Activated T-helper 17 cell treated with anti-CD3 and anti-CD28 coated beads, Interleukin-2, amount 50 U/mL, for 72 hours (primary cell): ENCODE measurements at places on chromosomes 3 and 15. TPM values are rescaled to one million over a fixed set of nuclear protein-coding genes. Genes with fewer than 3 reads are reported as not detected.

DNA sequence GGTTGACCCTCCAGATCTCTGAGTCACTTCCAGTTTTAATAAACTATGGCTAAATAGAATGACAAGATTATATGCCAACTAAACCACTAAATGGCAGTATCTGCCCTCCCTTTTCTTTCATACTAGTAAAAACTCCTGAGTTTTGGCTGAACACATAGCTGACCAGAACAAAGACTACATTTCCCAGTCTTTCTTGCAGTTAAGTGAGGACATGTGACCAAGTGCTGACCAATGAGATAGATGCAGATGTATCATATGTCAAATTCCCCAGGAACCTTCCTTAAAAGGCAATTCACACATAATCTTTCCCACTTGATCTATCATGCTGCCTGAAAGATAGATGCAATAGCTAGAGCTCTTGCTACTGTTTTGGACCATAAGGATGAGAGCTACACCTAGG lies 191.3 kb downstream of the SHOX2 start:
- ATAC-seq, result no peak

DNA sequence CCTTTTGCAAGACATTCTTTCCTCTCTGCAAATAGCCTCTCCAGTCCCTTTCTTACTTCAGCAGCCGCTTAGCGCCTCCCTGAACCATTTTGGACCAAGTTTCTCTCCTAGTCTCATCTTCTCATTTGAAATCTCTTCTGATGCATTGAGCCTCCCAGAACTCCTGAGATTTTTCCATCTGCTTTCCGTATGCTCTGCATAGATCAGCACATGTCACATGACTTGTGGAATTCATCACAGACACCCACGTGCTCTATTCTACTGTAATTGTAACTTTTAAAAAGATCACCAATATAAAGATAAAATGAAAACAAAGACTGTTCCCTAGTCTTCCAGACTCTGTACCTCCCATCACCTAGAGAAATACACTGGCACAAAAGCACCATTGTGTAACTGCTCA lies 100.7 kb downstream of the GADL1 start:
- ATAC-seq, result no peak

DNA sequence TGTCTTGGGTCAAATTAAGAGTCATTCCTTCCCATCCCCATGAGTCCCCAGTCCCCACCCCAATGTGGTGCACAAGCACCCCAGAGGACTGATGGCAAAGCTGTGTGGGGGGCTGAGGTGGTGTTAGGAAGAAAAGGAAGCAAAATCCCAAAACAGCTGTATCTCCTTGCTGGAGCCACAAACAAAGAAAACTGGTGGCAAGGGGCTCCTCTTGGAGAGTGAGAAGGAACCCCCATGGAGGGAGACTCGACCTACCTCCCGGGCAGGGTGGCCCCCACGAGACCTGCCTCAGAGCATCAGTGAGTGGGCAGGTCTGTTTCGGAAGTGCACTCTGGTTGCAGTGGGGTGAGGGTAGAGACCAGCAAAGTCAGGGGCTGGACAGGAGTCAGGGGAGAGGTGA lies 29.2 kb downstream of the PRR23E start:
- ATAC-seq, result no peak

GRCh38 chr15:60184579-60184978 lies 180.5 kb downstream of the FOXB1 start:
- ATAC-seq, result no peak

- no peak for ATAC-seq
These were observed 26.6 kb upstream of the SMAD6 start for GRCh38 chr15:66675446-66675845.

DNA sequence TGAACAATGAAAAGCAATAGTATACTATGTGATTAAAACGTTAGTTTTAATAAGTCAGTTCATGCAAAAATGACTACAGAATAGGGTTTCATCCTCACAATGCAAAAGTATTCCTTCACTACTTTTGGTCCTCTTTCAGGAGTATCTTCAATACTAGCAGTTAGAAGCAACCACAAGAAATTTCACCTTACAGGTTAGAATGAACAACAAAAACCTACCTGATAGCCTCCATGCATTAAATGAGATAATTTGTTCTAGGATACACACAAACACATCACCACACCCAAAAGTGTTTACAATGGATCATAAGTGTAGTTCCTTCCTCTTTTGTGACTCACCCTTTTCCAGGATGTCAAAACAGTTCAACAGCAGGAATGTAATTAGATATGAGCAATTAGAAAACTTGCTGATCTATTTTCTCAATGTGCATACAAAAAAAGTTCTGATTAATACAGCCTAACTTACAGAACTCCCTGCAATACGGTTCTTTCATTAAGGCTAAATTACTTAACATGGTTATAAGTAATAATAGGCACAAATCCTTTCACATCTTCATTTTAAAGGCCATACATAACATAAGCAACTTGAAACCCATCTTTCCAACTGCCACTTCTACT lies 21.6 kb downstream of the UACA start:
- no peak for ATAC-seq

DNA sequence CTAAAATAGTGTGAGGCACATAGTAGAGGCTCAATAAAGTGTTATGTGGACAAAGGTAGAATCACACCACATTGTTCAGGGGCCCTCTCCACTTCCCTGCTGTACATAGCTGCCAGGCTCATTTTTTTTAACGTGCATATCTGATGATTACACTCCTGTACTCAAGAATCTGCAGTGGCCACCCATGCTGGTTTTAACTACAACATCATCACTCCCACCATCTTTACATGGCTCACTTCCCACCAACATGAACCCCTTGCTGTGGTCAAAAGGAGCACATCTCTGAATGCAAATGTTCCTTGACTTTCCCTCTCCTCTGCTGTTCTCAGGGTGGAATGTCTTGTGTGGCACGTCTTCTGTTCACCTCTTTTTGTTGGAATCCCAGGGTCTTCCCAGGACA lies 76.7 kb downstream of the FEM1B start:
- ATAC-seq, result no peak

DNA sequence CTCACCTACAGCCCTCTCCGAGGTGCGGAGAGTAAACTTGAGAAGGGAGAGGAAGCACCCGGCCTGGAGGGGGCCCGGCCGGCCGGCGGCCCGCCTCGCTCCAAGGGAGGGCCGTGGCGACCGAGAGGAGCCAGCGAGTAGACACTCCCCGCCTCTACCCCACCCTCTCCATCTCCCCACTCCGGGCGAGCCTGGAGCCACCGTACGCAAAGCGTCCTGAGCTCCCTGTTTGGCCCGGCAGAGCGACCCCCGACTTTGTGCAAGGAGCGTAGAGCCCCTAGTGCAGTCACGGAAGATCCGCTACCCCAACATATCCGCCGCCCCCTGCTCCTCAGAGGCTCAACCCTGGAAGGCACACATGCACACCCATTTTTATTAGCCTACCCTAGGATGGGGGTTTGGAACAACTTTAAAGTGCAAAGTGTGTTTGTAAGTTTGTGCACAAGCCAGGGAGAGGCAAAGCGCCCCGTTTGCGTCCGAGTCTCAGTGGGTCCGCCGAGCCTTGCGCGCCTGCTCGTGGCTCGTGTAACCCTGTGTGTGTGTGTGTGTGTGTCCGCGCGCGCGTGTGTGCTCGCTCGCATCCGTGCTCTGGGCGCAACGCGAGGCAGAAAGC lies 508 bp upstream of the SMAD6 start:
- ATAC-seq, result peak; percentile 50

DNA sequence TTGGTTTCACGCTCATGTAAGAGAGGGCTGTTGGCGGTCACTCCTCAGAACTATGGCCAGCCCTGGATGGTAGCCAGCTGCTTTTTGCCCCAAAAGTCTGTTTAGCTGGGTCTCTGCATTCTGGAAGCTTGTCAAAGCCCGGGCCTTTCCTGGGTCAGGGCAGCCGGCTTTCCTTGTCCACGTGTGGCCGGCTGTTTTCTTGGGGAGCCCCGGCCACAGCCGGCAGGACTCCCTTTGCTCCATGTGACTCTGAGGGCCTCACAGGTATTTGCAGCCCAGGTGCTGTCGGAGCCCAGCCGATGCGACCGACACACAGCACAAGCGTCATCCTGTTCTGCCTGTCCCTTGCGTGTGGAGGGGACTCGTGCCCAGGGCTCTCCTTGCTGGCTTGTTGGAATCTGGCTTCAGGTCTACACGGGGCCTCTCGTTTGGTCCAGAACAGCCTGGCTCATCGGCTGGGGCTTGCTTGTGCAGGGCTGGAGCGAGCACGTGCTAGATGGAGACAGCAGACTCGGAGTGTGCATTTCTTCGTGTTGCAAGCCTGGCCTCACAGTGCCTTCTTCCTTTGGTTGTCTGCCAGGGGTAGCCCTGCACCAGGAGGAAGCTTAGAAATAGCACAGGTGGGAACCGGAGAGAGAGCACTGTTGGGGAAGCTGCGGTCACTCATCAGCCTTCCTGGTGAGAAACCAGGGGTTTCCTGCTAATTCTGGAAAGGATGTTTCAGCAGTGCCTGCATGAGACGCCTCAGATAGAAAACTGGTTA lies 51.5 kb downstream of the PGPEP1L start:
- ATAC-seq, result no peak

- no peak for ATAC-seq
These were observed 219.8 kb upstream of the THRB start for GRCh38 chr3:24714436-24714835.

GRCh38 chr15:93289941-93290617 lies 201.1 kb upstream of the RGMA start:
- ATAC-seq, result no peak

- no peak for ATAC-seq
These were observed 316.4 kb downstream of the ZNF621 start for GRCh38 chr3:40841131-40841530.

DNA sequence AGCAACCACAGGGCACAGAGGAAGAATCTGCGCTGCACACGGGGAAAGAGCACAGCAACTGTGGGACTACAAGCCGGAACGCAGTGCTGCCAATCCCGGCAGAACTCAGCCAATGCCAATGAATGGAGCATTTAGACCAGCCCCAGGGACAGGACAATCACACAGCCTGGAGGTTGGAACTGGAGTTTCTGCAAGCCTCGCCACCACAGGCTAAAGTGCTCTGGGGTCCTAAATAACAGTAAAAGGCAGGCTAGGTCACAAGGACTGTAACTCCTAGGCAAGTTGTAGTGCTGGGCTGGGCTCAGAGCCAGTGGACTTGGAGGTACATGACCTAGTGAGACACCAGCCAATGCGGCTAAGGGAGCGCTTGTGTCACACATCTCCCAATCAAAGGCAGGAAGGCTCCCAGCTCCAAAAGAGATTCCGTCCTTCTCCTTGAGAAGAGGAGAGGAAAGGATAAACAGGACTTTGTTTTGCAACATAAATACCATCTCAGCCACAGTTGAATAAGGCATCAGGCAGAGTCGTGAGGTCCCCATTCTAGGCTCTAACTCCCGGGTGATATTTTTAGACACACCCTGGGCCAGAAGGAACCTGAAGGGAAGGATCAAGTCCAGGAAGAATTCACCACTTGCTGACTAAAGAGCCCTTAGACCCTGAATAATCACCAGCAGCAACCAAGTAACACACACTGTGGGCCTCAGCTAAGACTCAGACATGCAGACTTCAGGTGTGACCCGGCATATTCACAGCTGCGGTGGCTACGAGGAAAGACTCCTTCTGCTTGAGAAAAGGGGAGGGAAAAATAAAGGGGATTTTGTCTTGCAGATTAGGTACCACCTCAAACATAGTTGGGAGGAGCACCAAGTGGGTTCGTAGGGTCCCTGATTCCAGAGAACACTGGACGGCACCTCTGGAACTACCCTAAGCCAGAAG lies 85.5 kb upstream of the XXYLT1 start:
- ATAC-seq, result no peak

GRCh38 chr3:168475704-168476103 lies 380.0 kb upstream of the GOLIM4 start:
- no peak for ATAC-seq

- ATAC-seq, result no peak
These were observed 6.9 kb upstream of the EOGT start for GRCh38 chr3:69020424-69020823.

DNA sequence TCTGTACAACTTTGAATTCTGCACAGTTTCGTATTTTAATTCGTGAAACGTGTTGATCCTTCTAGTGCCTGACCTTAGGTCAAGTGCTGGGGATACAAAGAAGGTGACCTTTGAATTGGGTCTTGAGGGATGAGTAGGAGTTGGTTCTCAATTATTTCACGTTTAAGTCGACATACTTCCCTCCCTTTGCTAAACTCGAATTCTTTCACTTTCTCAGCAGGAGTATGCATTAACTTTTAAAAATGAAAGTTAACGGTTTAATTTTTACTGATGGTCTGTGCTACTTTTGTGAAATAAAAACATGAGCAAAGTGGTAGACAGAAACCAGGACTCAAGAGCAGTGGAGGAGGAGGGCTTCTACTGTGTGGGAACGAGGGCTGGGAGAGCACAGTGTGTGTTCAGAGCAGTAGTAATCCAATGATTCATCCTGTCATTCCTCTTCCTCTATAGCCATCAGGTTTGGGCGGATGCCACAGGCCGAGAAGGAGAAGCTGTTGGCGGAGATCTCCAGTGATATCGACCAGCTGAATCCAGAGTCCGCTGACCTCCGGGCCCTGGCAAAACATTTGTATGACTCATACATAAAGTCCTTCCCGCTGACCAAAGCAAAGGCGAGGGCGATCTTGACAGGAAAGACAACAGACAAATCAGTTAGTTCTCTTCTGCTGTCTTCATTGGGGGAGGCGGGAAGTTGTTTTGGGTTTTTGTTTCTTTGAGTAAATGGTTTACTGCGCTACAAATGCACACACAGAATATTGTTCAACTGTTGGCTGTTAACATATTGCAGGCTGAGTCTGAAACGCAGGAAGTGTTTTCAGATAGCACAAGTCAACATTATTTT lies 78.6 kb upstream of the TSEN2 start:
- peak; percentile 30 for ATAC-seq

GRCh38 chr3:120650311-120650710 lies 31.7 kb downstream of the HGD start:
- no peak for ATAC-seq

- ATAC-seq, result no peak
These were observed 41.9 kb downstream of the CCDC12 start for GRCh38 chr3:46934498-46935167.

DNA sequence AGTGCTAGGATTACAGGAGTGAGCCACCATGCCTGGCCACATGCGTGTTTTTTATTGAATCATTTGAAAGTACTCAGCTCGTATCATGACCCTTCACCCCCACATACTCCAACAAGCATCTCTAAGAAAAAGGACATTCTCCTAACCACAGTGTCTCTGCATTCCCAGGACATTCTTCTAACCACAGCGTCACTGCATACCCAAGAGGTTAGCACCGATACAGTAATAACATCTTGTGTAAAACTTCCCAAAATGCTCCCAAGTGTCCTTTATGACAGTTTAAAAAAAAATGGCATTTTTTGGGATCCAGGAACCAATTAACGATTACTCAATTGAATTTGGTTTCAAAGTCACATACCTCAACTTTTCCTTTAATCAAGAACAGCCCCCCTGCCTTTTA lies 39.6 kb downstream of the FLNB start:
- no peak for ATAC-seq

- no peak for ATAC-seq
These were observed 149.5 kb upstream of the THBS1 start for GRCh38 chr15:39431376-39431775.

- ATAC-seq, result no peak
These were observed 277.2 kb downstream of the SHQ1 start for GRCh38 chr3:72571052-72571451.

GRCh38 chr3:146110161-146110560 lies 50.8 kb downstream of the PLOD2 start:
- no peak for ATAC-seq

Gene GOLGA8N
- 6.3 TPM for total RNA-seq

Gene TM4SF1
- 0.32 TPM for total RNA-seq

Gene KLHL6
- 33.5 TPM for total RNA-seq

Gene LZTFL1
- 3.4 TPM for total RNA-seq

Gene C3orf20
- total RNA-seq, result 0.45 TPM

Gene SAMMSON
- not detected for total RNA-seq

Gene RETNLB
- total RNA-seq, result not detected
